ENCODE measurements at places on chromosomes 16 and 17.
A peak's percentile ranks its signal among the peaks of the same experiment; 100 is the strongest.

DNA sequence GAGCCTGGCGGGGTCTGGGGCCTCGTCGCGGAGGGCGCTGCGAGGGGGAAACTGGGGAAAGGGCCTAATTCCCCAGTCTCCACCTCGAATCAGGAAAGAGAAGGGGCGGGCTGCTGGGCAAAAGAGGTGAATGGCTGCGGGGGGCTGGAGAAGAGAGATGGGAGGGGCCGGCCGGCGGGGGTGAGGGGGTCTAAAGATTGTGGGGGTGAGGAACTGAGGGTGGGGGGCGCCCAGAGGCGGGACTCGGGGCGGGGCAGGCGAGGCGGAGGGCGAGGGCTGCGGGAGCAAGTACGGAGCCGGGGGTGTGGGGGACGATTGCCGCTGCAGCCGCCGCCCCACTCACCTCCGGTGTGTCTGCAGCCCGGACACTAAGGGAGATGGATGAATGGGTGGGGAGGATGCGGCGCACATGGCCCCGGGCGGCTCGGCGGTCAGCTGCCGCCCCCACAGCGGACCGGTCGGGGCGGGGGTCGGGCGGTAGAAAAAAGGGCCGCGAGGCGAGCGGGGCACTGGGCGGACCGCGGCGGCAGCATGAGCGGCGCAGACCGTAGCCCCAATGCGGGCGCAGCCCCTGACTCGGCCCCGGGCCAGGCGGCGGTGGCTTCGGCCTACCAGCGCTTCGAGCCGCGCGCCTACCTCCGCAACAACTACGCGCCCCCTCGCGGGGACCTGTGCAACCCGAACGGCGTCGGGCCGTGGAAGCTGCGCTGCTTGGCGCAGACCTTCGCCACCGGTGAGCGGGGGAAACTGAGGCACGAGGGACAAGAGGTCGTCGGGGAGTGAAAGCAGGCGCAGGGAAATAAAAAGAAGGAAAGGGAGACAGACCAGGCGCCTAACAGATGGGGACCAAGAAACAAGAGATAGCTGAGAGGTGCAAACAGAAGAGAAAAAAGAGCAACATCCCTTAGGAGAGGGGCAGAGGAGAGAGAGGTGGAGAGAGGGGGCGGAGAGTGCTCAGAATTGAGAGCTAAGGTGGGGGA, at the start of gene PNMT:
Gene PNMT (plus strand): TSS at position 509 of the 980 bp plus-strand sequence. CDS start 23 bp downstream, at position 532.
- peak; percentile 88 for DNase-seq

DNA sequence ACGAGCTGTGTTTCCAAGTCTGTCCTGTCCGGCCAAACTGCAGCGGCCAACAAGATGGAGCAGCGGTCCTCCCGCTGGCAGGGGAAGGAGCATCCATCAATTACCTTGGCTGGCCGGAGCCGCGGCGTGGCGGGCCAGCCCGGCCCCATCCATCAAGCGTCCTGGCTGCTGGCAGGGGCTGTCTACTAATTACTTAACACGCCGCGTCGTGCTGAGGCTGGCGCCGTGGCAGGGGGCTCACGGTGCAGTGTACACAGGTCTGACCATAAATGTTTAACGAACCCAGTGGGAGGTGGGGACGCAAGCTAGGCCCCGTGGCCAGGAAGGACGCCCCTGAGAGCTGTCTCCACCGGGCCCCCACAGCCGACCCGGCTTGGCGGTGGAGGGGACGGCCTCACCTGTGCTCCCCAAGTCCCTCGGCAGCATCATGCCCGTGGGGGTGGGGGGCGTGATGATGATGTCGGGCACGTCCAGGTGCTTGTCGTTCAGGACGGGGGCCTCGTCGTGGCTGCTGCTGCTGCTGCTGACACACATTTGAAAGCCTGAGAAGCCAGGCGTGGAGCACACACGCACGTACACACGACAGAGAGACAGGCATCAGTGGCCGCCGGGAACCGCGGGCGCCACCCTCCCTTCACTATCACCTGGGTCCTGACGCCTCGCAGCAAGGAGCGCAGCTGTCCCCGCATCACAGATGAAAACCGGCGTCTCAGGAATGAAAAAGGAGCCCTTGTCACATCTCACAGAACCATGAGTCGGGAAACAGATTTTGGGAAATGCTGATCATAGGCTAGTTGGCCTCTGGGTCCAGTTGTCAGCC, 21.2 kb upstream of the GINS2 start:
- no peak for DNase-seq

DNA sequence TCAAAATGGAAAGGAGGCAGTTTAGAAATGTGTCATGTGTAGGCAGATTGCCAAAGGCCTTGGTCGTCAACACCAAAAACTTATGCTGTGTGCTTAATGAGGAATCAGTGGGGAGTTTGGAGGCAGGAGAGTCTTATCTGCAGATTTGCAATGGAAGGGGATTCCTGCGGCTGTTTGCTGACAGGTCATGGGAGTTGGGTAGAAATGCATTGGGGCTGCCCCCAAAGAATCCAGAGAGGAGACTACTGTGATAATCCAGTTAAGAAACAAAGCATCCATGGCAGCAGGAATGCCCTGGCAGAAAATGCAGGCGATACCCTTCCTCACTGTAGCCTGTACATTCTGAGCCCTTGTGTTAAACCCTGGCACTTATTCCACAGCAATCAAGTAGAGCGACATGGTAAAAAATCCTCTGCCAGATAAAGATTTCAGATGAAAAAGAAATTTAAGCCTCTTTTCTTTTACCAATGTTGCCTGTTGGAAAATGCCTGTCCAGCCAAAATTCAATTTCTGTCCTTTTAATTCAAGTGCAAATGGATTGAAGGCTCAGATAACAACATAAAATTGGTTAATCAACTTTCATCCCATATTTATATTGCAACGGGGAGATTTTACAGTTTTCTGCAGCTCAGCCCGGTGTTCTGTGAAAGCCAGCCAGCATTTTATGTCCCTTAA, 491.0 kb upstream of the CDH5 start:
- peak; percentile 29 for DNase-seq

GRCh38 chr17:74601944-74602572, 10.0 kb upstream of the CD300LD start:
- DNase-seq: peak; percentile 55

DNA sequence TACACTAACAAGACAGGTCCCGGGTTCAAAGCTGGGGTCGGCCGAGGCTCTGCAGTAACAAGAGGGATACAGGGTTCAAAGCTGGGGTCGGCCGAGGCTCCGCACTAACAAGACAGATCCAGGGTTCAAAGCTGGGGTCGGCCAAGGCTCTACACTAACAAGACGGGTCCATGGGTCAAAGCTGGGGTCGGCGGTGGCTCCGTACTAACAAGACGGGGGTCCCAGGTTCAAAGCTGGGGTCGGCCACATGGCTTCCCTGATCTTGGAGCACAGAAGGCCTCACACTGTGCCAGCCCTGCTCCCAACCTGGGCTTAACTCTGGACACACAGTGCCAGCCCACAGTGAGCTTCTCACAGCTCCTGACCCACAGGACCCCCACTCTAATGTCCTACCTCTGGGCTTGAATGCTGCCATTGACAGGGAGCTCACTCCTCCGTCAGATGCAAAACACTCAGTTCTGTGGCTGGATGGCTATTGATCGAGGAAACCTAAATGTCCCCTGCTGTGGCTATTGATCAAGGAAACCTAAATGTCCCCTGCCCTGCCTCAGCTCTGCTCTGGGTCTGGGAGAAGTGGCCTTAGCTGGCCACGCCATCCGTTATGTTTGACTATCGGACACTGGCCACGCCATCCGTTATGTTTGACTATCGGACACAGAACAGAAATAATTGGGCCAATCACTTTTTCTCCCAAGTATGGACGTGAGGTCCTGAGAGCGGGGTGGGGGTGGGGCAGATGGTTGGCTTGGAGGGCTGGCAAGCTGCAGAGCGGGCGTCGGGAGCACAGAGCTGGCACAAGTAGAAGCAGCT, 54.6 kb upstream of the DOC2B start:
- DNase-seq: no peak

GRCh38 chr16:84943620-84944019, 67.7 kb downstream of the ZDHHC7 start:
- no peak for DNase-seq

- DNase-seq: no peak
Observed at GRCh38 chr17:79039886-79040285, 15.9 kb downstream of the C1QTNF1 start.

- DNase-seq: no peak
Observed at GRCh38 chr16:54417384-54417783, 130.8 kb upstream of the IRX3 start.

GRCh38 chr16:2150418-2151187, 2.2 kb downstream of the RAB26 start:
- DNase-seq: peak; percentile 93

GRCh38 chr16:67552476-67552875, 9.8 kb upstream of the CTCF start:
- DNase-seq: no peak

DNA sequence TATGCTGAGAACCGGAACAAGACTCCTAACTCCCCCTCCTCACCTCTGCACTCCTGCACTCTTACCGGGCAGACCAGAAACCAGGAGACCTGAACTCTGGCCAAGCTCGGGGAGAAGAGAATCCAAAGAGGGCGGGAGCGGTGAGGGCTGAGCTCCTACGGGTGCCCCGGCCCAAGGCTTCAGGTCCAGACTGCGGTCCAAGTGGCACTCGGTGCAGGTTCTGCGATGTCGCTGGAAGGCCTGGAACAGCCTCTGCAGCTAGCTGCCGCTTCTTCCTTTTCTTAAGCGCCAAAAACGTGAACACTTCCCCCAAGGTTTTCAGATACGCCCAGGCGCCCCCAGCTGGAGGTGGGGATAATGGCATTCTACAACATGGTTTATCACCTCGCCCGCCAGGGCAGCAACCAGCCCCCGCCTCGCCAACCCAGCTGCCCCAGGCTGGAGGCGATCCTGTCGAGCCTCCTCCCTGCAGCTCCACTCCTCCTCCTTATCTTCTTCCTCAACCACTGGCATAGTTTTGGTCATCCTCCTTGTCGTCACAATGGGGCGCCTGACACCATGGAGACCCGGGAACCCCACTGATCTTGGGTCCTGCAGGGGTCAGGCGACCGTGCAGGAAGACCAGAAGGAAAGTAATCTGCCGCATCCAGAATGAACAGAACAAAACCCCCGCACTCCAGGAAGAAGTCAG, 1735.9 kb downstream of the TP53TG3F start:
- DNase-seq: no peak

GRCh38 chr17:21213638-21214014, 335 bp downstream of the TMEM11 start:
- DNase-seq: peak; percentile 12

DNA sequence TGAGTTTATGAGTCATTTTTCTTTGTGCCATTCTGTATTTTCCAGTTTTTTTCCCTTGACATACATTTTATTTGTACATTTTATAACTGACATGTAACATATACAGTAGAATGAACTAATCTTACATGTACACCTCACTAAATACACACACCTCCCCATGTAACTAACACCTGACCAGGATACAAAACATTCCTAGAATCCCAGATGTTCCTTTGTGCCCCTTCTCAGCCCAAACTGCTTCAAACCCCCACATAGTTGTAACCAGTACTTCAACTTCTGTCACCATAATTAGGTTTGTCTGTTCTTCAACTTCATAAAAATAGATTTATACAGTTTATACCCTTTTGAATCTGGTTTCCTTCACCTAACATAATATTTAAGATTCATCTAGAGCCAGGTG, 73.5 kb downstream of the BRIP1 start:
- no peak for DNase-seq

All from BE2C (cell line).